ENCODE measurements at places on chromosomes 2 and 18.

DNA sequence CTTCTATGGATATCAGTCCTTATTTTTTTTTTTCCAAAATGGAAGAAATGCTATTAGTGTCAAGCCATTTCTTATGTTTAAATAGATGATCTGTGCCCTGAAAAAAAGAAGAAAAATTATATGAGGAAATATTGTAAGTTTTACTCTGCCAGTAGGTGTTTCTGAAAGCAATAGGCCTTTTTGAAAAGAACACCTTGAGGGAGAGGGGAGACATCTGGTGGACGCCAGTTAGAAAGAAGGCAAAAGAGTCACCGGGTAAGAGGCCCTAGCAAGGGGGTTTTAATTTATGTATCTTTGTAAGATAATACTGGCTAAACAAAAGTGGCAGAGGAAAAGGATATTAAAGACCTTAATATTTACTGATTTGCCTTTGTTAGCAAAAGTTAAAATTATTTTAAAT, 56.1 kb downstream of the DYNAP start:
- no peak for DNase-seq

DNA sequence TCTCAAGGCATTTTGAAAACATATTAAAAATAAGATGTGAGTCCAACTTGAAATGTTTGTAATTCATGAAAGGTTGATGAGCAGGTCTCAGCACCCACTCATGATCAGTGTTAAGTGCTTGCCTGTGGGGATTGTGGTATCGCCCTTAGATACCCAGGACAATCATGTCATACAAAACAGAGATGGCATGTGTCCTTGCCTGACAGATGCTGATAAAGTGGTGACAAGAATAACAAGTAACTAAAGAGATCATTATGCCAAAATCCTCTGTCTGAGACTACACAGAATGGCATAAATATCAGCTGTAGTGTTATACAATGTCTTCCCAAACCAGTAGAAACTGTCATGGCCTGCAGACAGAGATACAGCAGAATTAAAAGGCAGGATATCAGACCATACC, 930.3 kb downstream of the SUCLG1 start:
- DNase-seq = no peak

GRCh38 chr2:18473241-18474181, 86.9 kb downstream of the RDH14 start:
- peak; percentile 61 for DNase-seq

- DNase-seq = no peak
These were observed 182.7 kb downstream of the UXS1 start for GRCh38 chr2:106011380-106011779.

- DNase-seq = no peak
These were observed 851.8 kb upstream of the CRIM1 start for GRCh38 chr2:35503738-35504199.

DNA sequence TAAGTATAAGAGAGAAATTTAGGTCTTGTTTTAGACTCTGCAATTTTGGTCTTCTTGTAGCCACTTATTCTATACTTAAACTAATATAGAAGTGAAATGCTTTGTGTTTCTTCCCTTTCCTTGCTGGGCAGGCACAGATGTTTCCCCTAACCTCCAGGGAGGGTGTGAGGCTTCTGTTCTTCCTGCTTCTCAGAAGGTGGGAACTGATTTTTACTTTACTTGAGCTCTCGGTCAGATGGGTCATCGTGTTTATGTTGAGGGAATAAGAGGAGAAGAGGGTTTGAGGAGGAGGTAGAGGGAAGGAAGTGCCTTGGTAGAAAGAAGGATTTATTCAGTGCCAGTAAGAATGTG, 92.5 kb upstream of the CXCR4 start:
- DNase-seq = no peak

GRCh38 chr2:551621-552020, 125.6 kb downstream of the TMEM18 start:
- DNase-seq = no peak

DNA sequence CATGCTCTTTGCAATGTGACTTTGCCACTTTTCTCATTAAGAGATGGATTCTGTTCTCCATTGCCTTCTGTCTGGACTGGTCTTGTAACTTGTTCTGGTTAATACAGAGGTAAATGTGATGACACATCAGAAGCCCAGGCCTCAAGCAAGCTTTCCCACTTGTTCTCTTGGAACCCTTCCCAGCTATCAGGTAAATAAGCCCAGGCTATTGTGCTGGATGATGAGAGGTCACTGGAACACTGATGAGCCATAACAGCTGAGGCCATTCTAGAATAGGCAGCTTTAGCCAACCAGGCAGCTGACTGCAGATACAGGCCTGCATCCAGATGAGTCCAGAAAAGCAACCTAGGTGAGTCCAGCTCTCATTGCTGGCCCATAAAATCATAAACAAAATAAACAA, 1007.0 kb upstream of the ACVR2A start:
- no peak for DNase-seq

GRCh38 chr18:61582202-61582710, 249.0 kb downstream of the CDH20 start:
- DNase-seq = no peak

GRCh38 chr2:240840435-240841060, 20.5 kb upstream of the KIF1A start:
- no peak for DNase-seq

GRCh38 chr2:8002765-8003393, 679.0 kb upstream of the ID2 start:
- DNase-seq = no peak

DNA sequence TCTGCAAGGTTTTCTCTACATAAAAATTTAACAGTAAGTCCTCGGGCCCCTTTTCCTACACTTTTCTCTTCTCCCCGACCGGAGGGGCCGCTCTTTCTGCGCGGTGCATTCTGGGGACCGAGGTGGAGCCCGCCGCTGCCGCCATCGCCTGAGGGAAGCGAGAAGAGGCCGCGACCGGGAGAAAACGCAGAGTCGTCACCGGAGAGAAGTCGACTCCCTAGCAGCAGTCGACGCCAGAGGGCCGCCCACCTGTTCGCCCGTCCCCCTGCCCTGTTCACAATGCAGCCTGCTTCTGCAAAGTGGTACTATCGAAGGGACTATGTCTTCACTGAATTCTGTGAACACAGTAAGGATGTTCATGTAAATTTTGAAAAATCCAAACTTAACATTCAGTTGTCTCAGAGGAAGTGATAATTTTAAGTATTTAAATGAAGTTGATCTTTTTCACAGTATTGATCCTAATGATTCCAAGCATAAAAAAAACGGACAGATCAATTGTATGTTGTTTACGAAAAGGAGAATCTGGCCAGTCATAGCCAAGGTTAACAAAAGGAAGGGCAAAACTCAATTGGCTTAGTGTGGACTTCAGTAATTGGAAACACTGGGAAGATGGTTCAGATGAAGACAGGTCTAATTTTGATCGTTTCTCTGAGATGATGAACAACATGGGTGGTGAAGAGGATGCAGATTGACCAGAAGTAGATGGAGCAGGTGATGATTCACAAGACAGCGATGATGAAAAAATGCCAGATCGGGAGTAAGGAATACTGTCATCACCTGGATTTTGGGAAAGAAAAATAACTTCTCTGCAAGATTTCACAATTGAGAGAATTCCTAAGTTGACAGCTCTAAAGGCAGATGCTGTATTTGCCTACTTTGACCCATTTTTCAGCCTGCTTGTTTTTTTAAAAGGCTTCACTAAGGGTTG, 55.8 kb downstream of the ASXL2 start:
- DNase-seq = no peak

DNA sequence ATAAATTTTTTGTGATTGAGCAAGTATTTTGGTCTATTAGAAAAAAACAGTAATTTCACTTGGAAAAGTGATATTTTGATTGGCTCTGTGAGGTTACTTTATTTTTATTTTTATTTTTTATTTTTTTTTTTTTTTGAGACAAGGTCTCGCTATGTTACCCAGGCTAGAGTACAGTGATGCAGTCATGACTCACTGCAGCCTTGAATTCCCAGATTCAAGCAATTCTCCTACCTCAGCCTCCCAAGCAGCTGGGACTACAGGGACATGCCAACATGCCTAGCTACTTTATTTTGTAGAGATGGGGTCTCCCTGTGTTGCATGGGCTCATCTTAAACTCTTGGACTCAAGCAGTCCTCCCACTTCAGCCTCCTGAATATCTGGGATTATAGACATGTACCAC, 60.9 kb upstream of the MGAT5 start:
- no peak for DNase-seq

DNA sequence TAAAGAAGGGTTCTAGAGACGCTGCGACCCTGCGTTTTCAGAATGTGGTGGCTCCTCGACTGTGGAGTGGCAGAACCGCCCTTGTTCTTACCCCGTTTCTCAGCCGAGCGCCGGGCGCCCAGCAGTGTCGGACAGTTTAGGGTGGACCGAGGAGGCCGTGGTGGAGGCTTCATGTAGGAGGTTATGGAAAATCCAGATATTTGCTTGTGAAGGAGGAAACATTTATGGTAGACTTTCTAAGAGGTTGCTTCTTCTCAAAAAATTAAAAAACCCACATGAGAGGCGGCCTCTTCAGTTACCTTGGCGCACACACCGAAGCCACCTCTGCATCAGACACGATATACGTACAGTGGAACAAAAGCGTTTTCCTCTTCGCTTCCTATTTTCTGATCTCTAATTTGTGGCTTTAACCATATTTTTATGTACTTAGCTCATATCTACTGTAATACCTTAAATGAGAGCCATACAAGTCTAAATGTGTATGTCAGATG, 120.8 kb downstream of the NFATC1 start:
- DNase-seq = no peak

- DNase-seq = no peak
These were observed 14.5 kb downstream of the PDCD1 start for GRCh38 chr2:241844066-241844728.

GRCh38 chr18:55868909-55869308, 280.9 kb upstream of the TCF4 start:
- no peak for DNase-seq

DNA sequence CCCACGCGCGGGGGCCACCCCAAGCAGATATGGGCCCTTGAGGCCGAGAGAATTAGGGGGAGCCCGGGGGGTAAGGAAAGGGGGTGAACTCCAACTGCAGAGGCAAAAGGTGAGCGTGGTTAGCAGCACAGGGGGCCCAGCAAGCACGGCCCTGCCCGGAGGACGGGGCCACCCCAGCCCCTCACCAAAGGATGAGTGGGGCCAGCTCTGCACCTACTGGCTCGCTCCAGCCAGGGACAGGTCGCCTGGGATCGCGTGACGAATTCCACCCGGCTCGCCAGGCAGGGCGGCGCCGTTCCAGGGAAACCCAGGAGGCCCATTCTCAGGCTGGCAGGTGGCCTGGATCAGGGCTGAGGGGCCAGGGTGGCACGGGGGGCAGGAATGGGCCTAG, 38.6 kb downstream of the BIN1 start:
- no peak for DNase-seq

- DNase-seq = no peak
These were observed 157.2 kb downstream of the TTC32 start for GRCh38 chr2:19744456-19745199.

GRCh38 chr18:56844556-56844955, 193.4 kb downstream of the WDR7 start:
- DNase-seq = no peak

GRCh38 chr18:31649978-31650719, 34.2 kb downstream of the B4GALT6 start:
- no peak for DNase-seq

Data from AG09309 (cell line).